ENCODE measurements at places on chromosomes 11 and 22.

GRCh38 chr11:121721961-121722360 is 269.2 kb upstream of the SORL1-AS1 start:
- no peak for DNase-seq

- no peak for DNase-seq
Observed at GRCh38 chr11:2366276-2366675, 10.8 kb upstream of the CD81 start.

- peak; percentile 92 for DNase-seq
Observed at GRCh38 chr11:125626288-125626950, 1.5 kb downstream of the CHEK1 start.

DNA sequence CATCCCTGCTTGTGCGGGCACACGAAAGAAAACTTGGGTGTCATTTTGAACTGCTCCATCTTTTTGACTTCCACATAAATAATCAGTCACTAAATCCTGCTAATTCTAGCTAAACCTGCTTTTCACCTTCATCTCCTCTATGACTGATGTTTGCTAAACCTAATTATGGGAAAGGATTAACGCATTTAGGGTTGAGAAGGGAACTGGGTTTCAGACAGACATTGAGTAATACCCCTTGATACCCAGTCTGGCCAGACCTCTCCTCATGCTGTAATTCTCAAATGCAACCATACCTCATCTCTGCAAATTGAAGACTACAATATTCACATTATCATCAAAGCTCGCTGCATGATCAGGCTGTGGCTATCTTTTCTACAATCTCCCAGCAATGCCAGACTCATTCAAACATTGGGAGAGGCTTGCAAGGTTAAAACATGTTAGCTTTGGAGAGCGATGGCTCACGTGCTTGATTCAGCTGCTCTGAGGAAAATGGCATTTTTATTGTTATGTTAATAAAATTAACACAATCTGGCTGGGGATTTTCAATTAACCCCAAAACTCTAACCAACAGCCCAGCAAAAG is 2.4 kb downstream of the HPS4 start:
- DNase-seq: no peak

- DNase-seq: no peak
Observed at GRCh38 chr11:3129591-3130268, 35.4 kb downstream of the OSBPL5 start.

GRCh38 chr11:47449541-47449940 is 605 bp upstream of the RAPSN start:
- no peak for DNase-seq

DNA sequence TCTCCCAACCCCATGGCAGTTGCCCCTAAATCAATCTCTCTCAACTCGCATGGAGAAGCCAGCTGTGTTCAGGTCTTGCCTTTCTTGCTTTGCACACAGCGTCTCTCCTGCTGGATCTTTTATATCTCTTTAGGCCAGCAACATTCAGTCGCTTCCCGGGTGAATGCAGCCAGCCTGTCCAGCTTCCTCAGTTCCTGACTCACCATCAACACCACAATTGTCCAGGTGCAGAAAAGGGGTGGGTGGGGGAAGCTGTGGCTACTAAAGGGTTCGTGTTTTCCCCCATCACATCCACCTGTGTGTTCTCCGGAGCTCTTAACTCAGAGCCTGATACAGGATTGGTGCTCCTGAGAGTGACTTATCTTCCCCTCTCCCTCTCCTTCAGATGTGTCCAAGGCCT is 116.5 kb downstream of the HIPK3 start:
- no peak for DNase-seq

DNA sequence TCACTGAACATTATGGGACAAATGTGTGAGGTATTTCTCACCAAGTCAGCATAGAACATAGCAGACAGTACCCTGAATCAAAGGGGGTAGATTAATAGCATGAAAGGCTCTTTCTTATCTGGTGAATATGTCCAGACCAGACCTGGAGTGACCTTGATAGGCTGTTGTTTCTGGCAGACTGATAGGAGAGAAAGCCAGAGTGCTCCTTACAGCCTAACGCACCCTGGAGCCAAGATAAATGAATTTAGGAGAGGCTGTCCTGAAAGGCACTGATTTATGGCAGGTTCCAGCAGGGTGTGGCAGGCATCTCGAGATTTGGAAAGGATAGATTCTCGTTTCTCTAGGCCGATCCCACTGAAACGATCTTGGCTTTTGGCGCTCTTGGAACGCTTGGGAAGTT is 204.6 kb downstream of the DBX1 start:
- DNase-seq: no peak
